ENCODE measurements at places on chromosomes 6 and 20. TPM values are rescaled to one million over a fixed set of nuclear protein-coding genes. Genes with fewer than 3 reads are reported as not detected.

SPTLC3 gene
- total RNA-seq: 2.2 TPM

CST5 gene
- total RNA-seq: not detected

CABLES2 gene
- 10.7 TPM for total RNA-seq

OOEP gene
- not detected for total RNA-seq

SCGN gene
- not detected for total RNA-seq

C2 gene
- 5.1 TPM for total RNA-seq

VSTM2L gene
- 11.1 TPM for total RNA-seq

SFTA2 gene
- total RNA-seq: not detected

PRKN gene
- 23.2 TPM for total RNA-seq

CLIC5 gene
- total RNA-seq: 376 TPM

PI3 gene
- 0.62 TPM for total RNA-seq

C20orf204 gene
- total RNA-seq: 0.86 TPM
